T-helper 2 cell treated with Interferon-gamma antibody and Interleukin-4, amounts not matched to agents 5 μg/mL and 100 μg/mL, for 36 hours (primary cell): ENCODE measurements at places on chromosomes 2 and 18.

- DNase-seq, result no peak
Measured at GRCh38 chr2:111986116-111986900, 68.8 kb upstream of the TMEM87B start.

DNA sequence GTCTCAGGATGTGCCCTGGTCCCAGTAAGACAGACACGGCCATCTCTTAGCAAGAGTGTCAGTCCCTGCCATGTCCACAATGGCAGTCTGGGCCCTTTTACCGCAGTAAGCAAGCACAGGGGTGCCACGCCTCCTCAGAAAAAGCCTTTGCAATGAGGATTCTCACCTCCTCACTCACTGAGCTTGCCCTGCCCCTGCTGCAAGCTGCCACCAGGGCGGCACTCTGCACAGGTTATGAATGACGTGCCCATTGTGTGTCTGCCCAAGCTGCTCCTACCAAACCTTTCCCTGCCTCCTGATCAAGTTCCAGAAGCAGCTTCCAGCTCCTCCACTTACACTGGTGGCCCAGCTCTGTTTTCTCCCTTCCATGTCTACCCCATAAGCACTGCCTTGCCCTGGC, 23.3 kb downstream of the ERCC3 start:
- DNase-seq, result no peak

DNA sequence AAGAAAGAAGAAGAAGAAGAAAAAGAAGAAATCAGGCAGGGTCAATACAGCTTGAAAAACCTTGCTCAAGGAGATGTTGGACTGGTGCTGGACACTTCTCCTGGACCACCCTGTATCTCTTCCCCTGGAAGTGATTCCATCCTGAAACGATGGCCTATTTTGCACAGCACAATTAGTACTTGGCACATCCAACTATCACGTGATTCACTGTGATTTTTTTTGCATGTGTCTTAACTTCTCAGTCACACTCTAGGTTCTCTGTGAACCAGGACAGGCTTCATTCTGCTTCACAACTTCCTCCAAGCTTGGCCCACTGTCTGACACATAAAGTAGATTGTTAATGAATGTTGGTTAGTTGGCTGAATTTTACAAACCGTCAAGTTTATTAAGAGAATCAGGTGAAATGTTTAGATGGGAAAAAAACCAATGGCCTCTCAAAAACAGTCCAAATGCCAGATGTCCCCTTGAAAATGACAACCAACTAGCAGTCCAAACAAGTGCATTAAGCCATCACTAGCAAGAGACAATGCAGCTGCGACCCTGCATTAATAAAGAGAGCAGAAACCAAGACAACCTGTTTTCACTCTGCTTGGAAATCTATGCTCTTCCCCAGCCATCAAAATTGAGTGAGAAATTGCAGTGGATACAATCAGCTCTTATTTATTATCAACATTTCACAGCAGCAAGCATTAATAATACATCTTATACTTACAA, 300.0 kb upstream of the CHAC2 start:
- no peak for DNase-seq

GRCh38 chr2:139033300-139033699, 253.1 kb upstream of the NXPH2 start:
- DNase-seq, result no peak

GRCh38 chr2:62343636-62344337, 147.9 kb downstream of the B3GNT2 start:
- DNase-seq, result no peak

DNA sequence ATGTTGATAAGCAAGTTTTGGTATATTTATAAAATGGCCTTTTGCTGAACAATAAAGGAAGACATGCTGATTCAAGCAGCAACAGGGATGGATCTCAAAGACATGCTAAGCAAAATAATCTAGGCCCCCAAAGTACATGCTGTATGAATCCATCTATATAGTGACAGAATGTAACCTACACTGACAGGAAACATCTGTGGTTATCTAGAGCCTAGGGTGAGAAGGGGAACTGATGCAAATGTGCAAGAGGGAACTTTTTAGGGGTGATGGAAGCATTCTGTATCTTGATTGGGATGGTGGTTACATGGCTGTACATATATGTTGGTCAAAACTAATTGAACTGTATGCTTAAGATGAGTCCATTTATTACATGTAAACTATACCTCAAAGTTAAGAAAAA, 24.2 kb downstream of the CNRIP1 start:
- no peak for DNase-seq

DNA sequence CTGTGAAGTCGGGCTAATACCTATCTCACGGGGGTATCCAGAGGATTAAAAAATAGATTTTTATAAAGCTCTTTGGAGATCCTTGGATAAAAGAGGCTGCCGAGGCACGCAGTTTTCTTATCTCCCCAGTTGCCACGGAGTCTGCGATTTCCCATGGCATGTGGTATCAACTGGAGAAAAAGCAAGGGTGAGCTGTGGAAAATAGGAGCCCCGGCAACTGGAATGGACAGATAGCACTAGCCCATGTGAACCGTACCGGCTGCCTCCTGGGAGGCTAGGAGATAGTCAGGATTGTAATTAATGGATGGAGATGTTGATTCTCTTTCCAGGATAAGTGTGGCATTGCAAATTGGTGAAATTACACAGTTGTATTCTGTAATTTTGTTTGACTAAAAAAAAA, 407.6 kb upstream of the KCNH7 start:
- no peak for DNase-seq

- DNase-seq, result no peak
Measured at GRCh38 chr2:167551416-167551815, 663.1 kb downstream of the XIRP2 start.

DNA sequence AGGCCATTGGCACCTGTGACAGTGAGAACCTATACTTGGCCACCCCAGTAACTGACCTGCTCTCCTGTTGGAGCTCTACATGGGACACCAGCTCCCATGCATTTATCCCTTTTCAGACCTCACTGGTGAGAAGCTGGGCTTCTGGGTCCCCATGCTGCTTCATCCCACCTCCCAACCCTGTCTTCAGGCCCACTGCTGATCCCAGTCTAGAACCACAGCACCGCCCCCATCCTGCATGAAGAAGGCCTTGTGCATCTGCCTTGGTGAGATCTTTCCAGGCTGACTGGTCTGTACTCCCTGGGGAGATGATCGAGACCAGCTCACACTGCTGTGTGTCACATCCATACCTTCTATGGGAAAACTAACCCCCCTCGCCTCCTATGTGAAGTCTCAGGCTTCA, 22.7 kb downstream of the TTC32 start:
- no peak for DNase-seq

DNA sequence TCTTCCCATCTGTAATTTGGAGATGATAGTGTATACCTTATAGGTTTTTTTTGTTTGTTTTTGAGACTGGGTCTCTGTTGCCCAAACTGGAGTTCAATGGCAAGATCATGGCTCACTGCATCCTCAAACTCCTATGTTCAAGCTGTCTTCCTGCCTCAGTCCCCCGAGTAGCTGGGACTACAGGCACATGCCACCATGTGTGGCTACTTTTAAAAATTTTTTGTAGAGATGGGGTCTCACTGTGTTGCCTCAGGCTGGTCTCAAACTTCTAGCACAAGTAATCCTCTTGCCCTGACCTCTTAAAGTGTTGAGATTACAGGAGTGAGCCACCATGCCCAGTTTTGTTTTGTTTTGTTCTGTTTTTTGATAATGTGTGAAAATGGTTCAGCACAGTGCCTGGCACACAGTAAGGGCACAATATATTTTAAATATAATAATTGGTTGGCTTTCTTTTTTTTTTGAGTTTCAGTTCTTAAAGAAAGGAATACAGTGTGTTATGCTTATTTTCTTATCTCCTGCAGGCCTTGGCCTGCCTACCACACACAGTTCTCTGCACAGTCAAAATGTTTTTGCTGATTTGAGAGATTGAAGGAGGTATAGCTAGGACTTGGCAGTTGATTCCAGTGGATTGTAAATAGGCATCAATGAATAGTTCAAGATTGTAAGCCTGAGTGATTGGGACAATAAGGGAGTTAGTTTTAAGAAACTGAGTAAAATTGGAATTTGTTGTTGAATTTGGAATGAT, 6.1 kb downstream of the ACTR3 start:
- DNase-seq, result no peak

- no peak for DNase-seq
Measured at GRCh38 chr2:53842891-53843290, 16.9 kb downstream of the GPR75 start.

- no peak for DNase-seq
Measured at GRCh38 chr2:31129375-31130171, 8.7 kb downstream of the GALNT14 start.

GRCh38 chr18:13364721-13365205, 146.2 kb downstream of the LDLRAD4 start:
- DNase-seq, result no peak

DNA sequence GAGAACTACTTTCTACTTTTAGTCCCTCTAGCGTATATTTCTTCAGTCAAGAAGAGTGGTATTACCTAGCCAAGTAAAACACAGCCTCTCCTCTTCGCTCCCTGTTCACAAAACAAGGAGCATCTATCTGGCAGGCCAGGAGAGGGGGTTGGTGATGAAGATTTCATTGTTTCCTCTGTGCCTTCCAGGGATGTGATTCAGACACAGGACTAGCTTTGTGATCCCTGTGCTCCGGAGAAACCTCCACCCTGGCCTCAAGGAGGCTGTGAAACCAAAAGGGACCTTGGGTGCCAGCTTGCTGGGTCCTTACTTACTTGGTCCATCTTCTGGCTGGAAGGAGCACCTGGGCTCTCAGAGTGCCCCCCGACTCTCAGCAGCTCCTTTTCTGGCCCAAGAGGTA, 5.7 kb downstream of the RHOB start:
- no peak for DNase-seq

GRCh38 chr18:48875942-48876511, 74.7 kb downstream of the SMAD7 start:
- DNase-seq, result no peak

GRCh38 chr2:235690082-235690808, 196.4 kb downstream of the AGAP1 start:
- no peak for DNase-seq

GRCh38 chr2:76862901-76863300, 659.3 kb downstream of the LRRTM4 start:
- DNase-seq, result no peak

- no peak for DNase-seq
Measured at GRCh38 chr2:168912901-168913369, 11.8 kb downstream of the G6PC2 start.

DNA sequence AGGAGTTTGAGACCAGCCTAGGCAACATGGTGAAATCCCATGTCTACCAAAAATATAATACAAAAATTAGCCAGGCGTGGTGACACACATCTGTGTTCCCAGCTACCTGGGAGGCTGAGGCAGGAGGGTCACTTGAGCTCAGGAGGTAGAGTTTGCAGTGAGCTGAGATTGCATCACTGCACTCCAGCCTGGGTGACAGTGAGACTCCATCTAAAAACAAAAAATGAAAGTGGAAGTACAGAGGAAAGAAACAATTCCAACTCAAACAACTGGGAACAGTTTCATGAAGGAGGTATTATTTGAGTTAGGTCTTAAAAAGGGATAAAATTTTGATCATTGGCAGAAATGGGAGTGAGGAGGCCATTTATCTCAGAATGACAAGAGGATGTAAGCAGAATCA, 6.3 kb upstream of the RAB1A start:
- no peak for DNase-seq

- DNase-seq, result no peak
Measured at GRCh38 chr2:59174536-59175243, 933.6 kb upstream of the FANCL start.

GRCh38 chr2:142306131-142306530, 175.3 kb upstream of the LRP1B start:
- no peak for DNase-seq
